ENCODE measurements at places on chromosomes 13 and 19.

DNA sequence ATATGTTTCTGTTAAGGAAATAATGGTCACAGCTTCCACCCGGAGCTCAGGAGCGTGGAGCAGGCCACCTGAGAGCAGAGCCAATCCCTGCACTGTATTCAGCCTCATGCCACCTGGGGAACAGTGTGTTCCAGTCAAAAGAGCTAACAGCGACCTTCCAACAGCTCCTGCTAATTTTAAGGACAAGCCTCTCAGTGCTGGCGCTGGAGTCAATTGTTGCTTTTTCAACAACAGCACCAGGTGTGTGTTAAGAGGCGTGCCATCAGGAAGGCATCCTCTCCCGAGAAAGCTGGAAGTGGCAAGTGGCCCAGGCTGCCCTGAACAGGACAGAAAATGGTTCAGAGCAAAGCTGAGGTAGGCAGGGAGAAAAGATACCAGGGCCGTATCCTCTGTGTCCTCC, 102.0 kb downstream of the CACNA1A start:
- DNase-seq, result no peak

GRCh38 chr19:30305346-30306060, 66.7 kb upstream of the ZNF536 start:
- no peak for DNase-seq

GRCh38 chr13:30398601-30399072, 23.7 kb upstream of the UBE2L5 start:
- DNase-seq, result no peak

DNA sequence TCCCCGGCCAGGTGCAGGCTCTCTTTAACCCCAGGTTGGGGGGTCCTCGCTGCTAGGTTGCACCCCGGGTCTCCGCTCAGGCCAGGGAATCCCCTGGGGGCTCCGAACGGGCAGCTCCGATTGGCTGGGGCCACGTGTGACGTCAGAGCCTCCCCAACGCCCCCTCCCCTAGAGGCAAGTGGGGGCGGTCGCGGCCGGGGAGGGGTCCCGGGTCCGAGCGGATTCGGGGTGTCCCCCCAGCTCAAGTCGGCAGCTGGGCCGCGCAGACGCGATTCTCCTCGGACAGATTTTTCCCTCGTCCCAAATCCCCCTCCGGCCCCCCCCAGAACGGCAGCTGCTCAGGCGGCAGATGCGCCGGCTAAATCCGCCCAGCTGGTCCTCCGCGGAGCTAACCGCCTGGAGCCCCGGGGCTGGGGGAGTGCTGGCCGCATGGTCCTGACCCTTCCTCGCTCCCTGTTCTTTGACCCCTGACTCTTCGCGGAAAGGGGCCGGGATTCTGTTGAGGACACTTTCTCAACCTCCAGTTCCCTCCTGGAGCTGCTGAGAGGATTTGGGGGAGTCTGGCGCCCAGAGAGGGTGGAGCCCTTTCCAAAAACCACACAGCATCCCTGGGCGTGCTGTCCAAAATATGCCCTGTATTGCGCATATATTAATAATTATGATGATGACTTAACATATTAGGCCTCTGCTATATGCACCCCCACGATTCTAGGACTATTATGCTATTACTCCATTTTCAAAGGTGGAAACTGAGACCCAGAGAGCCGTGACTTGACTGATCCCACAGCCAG, 25.4 kb upstream of the SEMA6B start:
- no peak for DNase-seq
